ENCODE measurements at places on chromosomes 7 and 10.

DNA sequence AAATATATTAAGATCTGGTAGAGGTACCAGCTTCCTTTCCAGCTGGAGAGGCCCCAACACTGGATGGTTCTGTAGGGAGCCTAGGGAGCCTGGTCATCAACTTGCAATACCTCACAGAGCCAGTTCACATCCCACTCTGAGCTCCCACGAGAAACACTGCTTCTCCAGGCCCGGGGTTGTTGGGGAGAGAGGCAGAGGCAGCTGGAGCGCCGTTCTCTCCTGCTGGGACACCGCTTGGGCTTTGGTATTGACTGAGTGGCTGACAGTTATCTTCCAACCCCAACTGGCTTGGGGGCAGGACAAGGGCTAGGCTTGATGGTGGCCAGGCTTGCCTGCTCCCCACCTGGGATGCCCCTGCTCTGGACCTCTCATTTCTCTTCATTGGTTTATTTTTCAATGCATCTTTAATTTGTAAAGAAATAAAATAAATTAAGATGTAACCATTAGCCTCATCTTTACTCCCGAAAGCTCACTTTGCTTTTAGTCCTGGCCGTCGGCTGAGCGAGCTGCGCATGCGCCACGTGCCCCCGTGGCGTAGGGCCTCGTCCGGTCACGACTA lies 10.0 kb upstream of the CHCHD1 start:
- DNase-seq, result peak; percentile 57

DNA sequence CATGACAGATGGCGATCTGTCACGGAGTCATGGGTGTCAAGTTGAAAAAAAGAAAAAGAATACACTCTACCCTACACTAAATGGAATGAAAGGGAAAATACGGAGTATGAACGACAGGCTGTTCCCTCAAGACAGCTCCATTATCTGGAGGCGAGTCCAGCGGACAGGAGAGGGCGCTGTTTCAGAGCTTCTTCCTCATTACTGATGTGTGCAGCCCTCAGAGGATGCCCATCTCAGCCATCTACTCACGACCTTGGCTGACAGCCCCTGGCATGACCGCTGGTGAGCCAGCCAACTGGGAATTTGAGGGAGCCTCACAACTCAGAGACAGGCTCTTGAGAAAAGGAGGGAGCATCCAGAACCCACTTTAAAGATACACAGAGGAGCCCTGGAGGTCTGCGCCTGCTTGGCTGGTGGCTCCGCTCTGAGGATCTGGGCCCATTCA lies 49.6 kb upstream of the SMNDC1 start:
- DNase-seq, result peak; percentile 62

- DNase-seq, result no peak
Measured at GRCh38 chr7:111029574-111030251, 61.2 kb upstream of the LRRN3 start.

GRCh38 chr7:80410081-80410480 lies 101.8 kb downstream of the GNAT3 start:
- no peak for DNase-seq

- no peak for DNase-seq
Measured at GRCh38 chr10:89494575-89494974, 40.8 kb downstream of the SLC16A12 start.

- no peak for DNase-seq
Measured at GRCh38 chr7:121196286-121196685, 132.5 kb upstream of the WNT16 start.

DNA sequence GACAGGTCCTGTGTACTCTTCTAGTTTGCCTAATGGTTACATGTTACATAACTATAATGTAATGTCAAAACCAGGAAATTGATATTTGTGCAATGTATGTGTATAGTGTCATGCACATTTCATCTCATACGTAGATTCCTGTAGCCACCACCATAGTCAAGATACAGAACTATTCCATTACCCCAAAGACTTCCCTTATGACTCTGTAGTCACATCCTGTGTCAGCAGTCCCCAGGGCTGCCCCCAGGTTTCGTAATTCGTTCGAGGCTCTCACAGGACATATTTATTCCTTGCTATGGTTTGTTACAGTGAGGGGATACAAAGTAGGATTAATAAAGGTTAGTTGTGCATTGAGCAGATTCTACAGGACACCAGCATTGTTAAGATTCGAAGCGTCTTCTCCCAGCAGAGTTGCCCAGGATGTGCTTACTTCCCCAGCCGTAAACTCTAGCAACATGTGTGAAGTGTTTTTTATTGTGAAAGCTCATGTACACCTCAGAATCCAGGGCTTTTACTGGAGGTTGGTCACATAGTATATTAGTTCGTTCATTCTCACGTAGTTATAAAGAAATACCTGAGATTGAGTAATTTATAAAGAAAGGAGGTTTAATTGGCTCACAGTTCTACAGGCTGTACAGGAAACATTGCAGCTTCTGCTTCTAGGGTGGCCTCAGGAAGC lies 18.6 kb downstream of the RABGEF1 start:
- no peak for DNase-seq

- peak; percentile 52 for DNase-seq
Measured at GRCh38 chr7:17144322-17144721, 154.1 kb upstream of the AHR start.

DNA sequence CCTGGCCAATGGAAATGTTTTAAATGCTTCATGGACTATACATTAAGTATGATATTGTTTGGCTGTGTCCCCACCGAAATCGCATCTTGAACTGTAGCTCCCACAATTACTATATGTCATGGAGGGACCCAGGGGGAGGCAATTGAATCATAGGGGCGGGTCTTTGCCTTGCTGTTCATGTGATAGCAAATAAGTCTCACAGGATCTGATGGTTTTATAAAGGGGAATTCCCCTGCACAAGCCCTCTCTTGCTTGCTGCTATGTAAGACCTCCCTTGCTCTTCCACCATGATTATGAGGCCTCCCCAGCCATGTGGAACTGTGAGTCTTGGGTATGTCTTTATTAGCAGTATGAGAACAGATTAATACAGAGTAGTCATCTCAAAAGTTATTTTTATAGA lies 32.4 kb upstream of the GRB10 start:
- no peak for DNase-seq

GRCh38 chr10:22832066-22832602 lies 95.7 kb upstream of the ARMC3 start:
- DNase-seq, result no peak

DNA sequence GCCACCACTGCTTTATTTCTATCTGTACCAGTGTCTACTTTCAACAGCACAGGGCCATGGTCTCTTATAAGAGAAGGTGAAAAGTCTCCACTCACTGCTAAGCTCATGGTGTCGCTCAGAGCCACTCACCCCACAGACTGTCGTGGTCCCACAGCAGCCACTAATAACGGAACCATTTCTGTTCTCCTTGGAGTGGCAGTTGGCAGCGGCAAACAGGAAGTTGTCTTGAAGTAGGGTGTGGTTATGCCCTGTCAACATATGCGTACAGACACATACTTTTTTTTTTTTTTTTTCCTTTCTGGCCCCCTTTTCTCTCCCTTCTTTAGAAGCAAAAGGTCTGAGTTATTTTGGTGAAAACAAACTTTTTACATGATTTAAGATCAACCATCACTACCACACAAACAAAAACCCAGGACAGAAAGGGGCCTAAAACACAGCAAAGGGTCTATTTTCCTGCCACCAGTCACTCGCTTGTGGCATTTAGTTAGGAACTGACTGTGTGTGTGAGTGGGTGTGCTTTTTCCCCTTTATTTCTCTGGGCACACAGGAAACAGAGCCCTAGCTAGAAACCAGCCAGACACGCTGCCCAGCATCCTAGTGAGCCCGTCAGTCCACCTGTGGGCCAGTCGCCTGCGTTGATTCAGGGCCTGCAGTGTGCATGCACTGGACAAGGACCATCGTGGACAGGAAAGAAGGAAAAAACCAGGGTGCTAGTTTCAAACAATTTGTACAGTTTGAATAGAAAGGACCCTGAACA lies 96.7 kb upstream of the EFCAB10 start:
- no peak for DNase-seq

DNA sequence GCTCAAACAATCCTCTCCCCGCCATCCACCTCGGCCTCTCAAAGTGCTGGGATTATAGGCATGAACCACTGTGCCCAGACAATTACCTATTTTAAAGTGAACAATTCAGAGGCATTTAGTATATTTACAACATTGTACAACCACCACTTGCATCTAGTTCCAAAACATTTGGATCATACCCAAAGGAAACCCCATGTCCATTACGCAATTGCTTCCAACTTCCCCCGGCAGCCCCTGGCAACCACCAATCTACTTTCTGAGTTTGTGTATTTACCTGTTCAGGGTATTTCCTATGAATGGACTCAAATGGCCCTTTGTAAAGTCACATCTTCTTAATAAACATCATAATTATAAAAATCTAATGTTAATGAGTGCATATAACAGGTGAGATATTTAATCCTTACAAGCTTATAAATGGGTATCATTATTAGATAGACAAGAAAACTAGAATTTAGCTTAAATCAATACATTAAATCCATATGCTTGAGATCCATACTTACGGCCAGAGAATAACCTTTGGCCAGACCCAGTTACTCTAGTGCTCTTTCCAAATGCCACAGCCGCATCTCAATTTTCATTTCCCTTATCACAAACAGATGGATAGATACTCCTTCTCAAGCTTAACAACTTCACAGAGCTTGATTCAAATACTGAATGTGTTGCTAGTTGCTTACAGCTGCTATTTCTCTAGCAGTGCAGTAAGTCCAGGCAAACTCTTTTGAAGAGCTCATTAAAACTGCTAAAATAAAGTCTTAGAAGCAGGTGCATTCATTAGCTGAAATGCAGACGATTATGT lies 133.4 kb upstream of the MKLN1 start:
- DNase-seq, result no peak

Data from GM04504 (cell line).